ENCODE measurements at places on chromosomes 2 and 18.

- DNase-seq, result no peak
These were observed 446.6 kb downstream of the DSC3 start for GRCh38 chr18:30595942-30596341.

- DNase-seq, result no peak
These were observed 67.5 kb downstream of the LPIN1 start for GRCh38 chr2:11813951-11814350.

DNA sequence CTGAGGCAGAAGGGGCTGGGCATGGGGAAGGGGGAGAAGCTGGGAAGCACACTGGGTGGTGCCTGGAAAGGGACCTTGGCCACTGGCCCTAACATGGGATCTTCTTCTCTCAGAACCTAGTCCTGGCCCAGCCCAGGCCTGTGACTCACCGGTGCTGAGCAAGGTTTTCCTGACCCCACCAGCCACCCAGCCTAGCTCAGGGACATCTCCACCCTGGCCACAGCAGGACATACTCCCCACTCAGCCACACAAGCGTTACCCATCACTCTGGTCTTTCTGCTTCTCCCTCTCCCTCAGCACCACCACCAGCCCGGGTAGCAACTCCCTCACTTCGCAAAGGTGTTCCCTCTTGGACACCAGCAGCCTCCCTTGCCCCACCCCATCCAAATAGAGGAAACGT lies 22.8 kb downstream of the TNS1 start:
- DNase-seq, result no peak

GRCh38 chr2:33735096-33735495 lies 136.0 kb upstream of the FAM98A start:
- DNase-seq, result no peak

DNA sequence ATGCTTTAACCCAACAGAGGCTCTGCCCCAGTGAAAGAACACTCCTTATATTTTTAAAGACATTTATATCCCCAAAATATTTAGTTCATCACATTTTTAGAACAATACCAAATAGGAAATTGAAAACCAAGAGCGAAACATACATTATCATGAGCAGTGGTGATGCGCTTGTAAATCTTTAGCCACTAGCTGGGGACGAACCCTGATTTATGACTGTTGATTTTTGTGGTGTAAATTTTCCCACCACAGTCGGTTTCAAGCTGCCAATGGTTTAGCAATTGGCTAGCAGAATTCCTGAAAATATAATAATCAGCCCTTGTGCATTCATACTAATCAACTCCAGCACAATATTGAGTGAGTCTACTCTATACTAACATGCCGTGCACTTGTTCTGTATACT lies 27.3 kb upstream of the EPC2 start:
- no peak for DNase-seq

DNA sequence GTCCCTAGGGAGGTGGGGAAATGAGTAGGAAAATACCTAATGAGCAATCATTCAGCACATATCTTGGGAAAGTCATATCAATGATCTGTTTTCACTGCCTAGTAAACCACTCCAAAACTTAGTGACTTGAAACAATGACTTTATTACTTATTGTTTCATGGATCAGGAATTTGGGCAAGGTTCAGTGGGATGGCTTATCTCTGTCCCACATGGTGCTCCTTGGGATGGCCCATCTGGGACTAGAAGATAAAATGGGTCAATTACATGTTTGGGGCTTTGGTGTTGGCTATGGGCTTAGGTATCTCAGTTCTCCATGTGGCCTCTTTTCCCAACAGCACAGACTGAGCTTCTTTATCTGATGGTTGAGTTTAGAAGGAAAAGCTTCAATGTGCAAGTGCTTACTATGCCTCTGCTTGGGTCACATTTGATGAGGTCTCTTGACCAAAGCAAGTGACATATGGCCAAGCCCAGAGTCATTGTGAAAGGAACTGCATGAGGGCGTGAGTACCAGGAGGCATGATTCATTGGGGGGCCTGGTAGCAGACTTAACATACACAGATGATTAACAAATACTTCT lies 218.1 kb upstream of the TNP1 start:
- DNase-seq, result no peak

- peak; percentile 86 for DNase-seq
These were observed at the start of gene CD28 for GRCh38 chr2:203706403-203706802. CD28 (plus strand) TSS chr2:203706639; CDS start chr2:203706697, 58 bp downstream.

- DNase-seq, result no peak
These were observed 178.1 kb downstream of the TWIST2 start for GRCh38 chr2:239025951-239026461.

GRCh38 chr2:36147670-36148390 lies 207.7 kb upstream of the CRIM1 start:
- no peak for DNase-seq

GRCh38 chr2:189783451-189783926 lies 650 bp downstream of the ORMDL1 start:
- no peak for DNase-seq

DNA sequence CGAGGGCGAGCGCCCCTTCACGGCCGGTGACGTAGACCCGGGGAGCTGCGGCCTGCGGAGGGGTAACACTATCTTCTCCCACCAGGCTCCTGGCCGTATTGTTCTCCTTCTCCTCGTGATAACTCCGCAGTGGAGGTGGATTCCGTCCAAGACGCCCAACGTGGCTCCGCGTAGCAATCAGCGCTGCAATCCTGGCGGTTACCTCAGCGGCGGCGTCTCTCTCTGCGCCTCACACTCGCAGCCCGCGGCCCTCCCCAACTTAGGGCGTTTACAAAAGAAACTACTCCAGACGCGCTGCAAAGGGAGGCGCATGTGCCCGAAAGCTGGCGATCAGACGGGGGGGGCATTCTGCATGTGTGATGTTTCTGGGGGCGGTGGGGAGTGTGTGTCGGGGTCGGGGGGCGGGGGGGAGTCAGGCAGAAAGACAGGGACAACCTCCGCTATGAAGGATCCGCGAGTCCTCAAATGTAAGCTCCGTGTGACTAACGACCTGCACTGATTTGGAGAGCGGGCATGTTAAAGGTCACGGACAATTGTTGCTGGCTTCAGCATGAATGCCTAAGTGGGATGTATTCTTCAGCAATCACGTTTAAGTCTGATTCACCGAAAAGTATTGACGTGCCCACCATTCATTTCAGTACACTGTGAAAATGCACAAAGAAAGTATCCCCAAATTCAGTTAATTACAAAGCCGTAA lies 1.3 kb upstream of the ZNF516 start:
- peak; percentile 36 for DNase-seq

DNA sequence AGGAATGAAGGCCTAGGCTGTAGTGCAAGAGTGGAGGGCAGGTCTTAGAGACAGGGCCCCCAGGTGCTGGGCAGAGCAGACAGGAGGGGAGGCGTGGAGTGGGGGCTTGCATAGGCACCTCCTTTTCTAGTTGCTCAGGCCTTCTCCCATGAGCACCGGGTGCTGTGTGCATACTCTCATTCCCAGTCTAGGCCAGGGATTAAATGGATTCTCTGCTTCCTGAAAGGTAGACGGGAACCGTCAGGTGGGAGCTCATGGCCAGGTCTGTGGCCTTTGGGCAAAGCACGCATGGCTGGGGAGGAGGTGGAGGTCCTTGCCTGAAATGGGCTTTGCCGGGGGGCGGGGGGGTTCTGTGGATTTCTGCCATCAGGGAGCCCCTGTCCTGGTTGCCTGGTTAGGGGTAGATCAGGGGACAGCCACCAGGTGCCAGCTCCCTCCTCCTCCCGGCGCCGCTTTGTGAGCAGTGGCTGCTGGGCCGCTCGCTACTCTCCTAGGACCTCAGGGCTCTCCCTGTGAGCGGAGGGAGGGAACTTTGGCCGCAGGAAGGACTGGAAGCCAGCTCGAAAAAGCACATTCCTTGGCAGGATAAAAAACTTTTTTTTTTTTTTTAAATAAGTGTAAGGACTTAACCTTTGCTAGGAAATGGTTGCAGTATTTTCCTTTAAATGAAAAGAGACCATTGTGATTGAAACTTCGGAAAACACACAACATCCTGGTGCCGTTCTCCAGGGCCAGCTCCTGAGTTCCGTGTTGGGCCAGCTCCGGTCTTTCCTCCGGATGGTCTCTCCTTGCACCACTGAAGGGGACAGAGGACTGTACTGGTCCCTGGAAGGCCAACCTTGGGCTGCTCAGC lies 82.8 kb upstream of the HAAO start:
- no peak for DNase-seq

- peak; percentile 8 for DNase-seq
These were observed 533 bp downstream of the HPCAL1 start for GRCh38 chr2:10303181-10303693.

- no peak for DNase-seq
These were observed 3.0 kb upstream of the IRS1 start for GRCh38 chr2:226802573-226802972.

DNA sequence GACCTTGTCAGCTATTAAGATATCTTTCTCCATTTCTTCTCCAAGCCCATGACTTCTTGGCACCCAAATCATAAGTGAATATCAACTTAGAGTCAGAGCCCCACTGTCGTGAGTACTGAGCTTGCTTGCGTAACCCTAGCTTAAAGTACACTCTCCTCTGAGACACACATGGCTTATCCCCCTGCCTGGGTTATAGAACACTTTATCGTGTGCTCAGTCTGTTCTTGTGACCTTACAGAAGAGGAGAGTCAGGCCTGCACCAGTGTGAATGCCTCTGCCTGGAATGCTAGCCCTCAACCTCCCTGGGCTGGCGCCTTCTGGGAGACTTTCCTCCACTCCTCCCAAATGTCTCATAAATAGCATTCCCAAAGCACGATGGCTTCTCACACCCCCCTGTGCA lies 79.3 kb downstream of the CEP192 start:
- no peak for DNase-seq

DNA sequence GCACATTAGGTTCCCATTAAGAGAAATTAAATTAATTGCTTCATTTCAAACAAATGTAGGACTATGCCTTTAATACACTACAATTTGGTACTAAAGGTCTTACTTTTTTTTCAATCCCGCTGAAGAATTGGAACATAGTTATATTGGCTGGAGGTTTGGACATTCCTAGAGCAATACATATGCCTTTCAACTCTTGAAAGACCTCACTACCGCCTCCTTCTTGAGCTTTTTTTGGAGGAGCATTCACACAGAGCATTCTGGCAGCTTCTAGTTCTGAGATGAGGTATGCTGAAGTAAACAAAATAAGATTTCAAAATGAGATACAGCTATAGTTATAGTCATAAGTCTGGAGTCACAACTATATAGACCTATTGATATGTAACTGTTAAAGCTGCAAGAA lies 10.9 kb downstream of the FAM98A start:
- no peak for DNase-seq

DNA sequence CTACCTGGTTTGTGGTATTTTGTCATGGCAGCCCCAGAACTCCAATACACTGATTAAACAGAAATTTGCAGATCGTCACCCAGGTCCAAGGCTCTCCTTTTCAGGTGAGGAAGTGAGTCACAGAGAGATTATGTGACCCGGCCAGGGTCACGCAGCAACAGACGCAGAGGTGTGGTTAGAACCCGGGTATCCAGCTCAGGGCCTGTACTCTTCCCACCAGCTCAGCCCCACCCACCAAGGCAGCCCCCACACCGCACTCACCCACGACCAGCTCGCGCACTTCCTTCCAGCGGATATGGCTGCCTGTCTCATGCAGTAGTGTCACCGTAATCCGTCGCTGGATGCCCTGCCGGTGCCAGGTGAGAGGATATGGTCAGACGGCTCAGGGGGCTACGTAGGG lies 48.1 kb downstream of the AQP12A start:
- peak; percentile 44 for DNase-seq

GRCh38 chr2:169513926-169514325 lies 4.4 kb downstream of the KLHL41 start:
- no peak for DNase-seq

- DNase-seq, result no peak
These were observed 161.7 kb downstream of the PARD3B start for GRCh38 chr2:204706939-204707338.

- DNase-seq, result no peak
These were observed 59.1 kb upstream of the RTN4 start for GRCh38 chr2:55109219-55109891.

DNA sequence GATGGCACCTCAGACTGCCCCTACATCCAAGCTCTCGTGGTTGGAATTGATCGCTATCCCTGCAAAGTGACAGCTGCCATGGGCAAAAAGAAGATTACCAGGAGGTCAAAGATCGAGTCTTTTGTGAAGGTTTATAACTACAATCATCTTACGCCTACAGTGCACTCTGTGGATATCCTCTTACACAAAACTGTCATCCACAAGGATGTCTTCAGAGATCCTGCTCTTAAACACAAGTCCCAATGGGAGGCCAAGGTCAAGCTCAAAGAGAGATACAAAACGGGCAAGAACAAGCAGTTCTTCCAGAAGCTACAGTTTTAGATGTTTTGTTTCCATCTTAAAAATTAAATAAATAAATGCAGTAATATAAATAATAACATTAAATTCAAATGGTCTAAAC lies 45.4 kb downstream of the INO80D start:
- no peak for DNase-seq

All from effector memory CD8-positive, alpha-beta T cell (primary cell).